HS-5 (cell line): ENCODE measurements at places on chromosomes 1 and 21.
A peak's percentile ranks its signal among the peaks of the same experiment; 100 is the strongest.

DNA sequence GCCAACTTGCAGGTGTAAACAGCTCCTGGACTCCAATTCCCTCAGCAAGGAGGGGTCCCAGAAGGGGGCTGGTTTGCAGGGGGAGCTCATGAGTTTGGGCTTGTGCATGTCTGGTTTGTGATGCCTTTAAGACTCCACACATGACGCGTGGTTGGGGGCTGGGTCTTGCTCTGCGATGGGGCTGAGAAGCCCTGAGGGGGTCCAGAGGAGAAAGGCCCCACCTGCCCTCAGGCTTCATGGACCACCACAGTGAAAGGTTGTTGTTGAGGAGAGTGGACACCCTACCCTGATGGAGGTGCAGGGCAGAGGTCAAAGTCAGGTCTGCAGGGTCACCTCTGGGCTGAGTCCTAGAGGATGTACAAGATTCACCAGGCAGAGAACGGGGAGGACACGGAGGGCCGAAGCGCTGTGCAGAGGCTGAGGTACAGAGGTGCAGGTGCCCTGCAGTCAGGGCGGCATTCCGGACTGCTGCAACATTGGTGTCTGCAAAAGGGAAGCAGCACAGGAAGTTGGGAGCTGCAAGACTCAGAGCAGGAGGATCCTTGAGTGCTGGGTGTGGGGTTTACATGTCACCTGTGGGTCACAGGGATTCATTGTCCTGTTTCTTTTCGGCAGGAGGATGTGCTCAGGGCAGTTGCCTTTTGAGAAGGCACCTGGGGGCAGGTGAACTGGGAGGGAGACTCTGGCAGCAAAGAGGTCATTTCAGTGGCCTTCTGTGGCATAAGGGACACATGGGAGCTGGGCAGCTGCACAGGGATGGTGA is 399.4 kb downstream of the PTPRU start:
- no peak for DNase-seq

DNA sequence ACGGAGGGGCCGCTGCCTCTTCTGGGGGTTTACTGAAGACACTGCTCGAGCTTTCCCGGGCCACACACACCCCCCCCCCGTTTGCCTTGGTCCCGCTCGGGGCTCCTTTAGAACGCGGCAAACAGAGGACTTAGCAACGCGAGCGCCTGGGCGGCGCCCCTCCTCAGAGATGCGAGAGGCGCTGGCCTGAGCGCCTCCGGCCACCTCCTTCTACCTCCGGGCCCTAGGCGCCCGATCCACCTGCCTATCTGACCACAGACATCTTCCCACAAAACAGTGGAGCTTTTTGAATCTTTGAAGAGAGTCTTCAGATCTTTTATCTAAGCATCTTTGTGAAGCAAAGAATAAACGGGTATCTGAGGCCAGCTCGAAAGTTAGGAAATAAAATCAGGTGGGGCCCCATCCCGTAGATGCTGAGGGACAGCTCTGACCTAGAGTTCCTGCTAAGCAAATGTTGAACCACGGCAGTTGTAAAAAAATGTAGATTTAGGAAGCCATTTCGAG is 436 bp upstream of the TTLL7 start:
- DNase-seq = peak; percentile 51

- DNase-seq = no peak
These were observed 54.9 kb downstream of the KCNK1 start for GRCh38 chr1:233668725-233669294.

DNA sequence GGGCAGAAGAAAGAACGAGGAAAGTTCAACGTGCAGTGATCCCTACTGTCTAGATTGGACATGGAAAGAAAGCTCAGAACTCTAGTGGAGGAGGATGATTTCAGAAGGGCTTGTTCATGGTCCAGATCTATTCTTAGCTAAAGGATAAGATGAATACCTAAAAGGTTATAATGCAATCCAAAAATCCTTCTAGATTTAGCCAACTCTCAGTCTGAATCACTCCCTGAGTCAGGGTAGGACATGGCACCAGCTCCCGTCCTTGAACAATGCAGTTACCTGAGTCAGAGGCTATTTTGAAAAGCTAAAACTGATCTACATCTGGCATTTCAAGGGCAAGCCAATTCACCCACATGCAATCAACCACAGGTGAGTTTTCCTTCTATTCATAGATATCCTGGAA is 38.8 kb upstream of the HIVEP3 start:
- peak; percentile 76 for DNase-seq

GRCh38 chr1:153352523-153352922 is 3.9 kb upstream of the PGLYRP4 start:
- DNase-seq = peak; percentile 29

DNA sequence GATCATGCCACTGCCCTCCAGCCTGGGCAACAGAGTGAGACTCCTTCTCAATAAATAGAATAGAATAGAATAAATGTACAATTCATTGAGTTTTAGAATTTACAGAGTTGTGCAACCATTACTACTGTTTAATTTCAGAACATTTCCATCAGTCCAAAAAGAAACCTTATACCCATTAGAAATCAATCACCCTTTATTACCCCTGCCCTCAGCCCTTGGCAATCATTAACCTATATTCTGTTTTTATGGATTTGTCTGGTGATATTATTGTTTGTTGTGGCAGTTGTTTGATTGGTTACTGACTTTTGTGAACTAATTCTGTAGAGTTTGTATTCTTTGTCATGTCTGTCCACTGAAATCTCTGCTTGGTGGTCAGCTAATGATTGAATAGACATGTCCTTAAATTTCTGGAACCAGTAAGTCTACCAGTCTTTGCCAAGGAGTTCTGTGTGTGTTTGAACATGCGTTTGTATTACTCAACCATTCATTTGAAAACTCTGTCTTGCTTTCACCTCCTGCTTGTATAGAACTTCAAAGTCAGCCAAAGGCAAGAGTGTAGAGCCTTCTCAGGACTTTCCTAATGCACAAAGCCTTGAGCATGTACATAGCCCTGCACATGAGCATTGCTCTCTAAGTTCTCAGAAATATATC is 208.8 kb downstream of the GPR52 start:
- DNase-seq = no peak

GRCh38 chr1:231676487-231676886 is 49.9 kb downstream of the DISC1 start:
- DNase-seq = no peak

GRCh38 chr1:245790441-245790840 is 635.7 kb downstream of the KIF26B start:
- DNase-seq = peak; percentile 46

DNA sequence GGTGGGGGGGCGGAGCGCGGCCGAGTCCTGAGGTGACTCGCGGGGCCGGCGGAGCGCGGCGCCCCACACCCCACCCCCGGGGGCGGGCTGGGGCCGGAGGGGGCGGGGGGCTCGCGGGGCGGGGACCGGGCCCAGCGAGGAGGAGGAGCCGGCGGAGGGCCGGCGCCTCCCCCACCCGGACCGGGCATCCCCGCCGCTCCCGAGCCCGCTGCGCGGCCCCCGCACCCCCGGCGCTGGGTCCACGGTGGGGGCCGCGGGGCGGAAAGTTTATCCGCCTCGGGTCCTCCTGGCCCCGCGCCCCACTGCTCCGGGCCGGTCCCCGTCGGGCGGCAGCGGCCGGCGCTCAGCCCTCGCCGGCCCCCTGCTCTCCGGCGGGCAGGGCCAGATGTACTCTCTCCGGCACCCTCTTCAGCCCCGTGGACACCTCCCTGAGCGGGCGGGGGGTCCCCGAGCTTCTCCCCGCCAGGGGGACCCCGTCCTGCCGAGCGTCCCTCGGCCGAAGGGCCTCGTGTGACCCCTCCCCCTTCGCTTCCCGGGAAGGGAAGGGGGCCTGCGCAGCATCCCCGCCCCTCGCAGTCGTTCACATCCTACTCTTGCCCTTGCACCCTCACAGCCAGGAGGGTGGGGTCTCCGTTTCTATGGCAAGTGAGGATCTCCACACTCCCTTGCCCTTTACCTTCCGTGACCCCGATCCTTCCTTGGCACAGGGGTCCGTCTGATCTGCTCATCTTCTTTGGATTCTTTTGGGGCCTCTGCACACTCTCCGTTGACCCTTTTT is 663 bp downstream of the CAMTA1 start:
- DNase-seq = no peak

DNA sequence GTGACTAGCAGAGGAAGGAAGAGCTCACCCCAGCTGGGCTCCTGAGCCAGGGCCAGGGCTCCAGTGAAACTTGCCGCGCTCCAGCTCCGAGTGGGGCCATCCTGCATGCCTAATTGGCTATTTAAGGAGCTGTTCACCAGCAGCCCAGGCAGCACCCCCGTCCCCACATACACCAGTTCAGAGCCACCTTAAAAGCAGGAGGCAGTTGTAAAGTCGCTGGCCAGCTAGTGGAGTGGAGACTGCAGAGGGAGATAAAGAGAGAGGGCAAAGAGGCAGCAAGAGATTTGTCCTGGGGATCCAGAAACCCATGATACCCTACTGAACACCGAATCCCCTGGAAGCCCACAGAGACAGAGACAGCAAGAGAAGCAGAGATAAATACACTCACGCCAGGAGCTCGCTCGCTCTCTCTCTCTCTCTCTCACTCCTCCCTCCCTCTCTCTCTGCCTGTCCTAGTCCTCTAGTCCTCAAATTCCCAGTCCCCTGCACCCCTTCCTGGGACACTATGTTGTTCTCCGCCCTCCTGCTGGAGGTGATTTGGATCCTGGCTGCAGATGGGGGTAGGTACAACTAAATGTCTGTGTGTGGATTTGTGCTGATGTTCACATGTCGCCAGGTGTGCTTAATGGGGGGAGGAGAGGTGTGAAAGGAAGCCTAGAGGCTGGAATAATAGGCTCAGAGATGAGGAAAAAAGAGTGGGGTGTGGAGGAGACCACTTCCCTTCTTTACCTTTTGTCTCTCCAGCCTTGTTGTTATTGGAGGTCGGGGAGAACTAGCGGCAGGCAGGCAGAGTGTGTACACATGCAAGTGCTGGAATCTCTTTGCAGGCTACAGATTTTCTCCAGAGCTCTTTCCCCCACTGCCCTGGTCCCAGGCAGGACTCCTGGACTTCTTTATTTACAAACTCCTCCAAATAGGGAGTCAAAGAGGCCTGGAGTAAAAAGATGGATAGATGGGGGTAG is at the start of gene CA14:
Gene CA14 (plus strand): TSS at position 151 of the 962 bp plus-strand sequence. CDS start 355 bp downstream, at position 506.
- no peak for DNase-seq

- DNase-seq = no peak
These were observed 43.2 kb downstream of the RCSD1 start for GRCh38 chr1:167673265-167673664.

DNA sequence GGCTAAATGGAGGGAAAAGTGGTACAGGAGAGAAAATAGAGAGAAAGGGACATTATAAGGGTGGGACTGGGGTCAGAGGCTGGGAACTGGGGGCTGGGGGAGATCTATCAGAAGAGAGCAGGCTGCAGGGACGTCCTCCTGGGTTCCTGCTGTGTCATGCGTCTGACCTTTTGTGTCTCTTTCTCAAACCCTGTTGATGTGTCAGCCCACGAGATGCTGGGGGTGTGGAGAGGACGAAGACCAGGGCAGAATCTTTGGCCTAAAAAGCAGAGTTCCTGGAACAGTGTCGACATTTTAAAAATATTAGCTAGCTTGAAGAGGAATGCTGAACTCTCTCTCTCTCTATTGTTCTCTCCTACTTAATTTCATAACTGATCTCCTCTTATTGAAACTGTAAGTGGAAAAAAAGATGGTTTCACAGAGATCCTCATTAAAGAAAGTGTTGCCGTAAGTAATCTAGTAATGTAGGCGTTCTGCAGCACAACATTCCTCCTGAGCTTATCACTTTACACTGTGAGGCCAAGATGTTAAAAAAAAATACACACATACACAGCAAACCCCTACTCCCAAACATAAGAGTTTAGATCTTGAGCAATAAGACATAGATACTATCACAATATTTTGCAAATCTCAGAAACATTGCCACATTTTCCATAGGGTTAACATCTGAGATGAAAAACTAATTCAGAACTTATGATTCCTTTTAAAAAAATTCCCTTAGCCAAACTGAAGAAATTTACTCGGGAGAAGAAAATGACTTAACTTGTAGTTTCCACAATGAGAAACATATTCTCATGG is 52.6 kb downstream of the RUNX1 start:
- no peak for DNase-seq
